ENCODE measurements at places on chromosomes 2 and 18.

DNA sequence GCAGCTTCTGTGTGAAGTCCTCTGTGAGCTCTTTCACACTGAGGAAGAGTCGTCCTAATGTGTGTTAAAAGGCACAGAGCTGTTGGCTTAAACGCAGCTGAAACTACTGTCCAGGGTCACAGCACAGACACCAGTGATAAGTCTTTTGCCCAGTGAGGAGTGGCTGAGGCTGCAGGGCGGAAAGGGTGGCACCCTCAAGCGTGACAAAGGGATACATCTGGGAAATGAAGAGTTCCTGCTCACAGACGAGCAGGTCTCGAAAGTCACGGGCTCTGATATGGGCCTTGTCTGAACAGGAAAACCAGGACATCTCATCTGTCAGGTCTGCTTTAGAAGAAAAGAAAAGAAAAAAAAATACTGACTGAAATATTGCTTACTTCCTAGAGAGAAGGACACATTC lies 36.5 kb downstream of the TGIF1 start:
- DNase-seq = no peak

- DNase-seq = no peak
Observed at GRCh38 chr2:41595240-41595639, 452.6 kb upstream of the PKDCC start.

GRCh38 chr18:57923611-57924010 lies 120.4 kb upstream of the NEDD4L start:
- no peak for DNase-seq

DNA sequence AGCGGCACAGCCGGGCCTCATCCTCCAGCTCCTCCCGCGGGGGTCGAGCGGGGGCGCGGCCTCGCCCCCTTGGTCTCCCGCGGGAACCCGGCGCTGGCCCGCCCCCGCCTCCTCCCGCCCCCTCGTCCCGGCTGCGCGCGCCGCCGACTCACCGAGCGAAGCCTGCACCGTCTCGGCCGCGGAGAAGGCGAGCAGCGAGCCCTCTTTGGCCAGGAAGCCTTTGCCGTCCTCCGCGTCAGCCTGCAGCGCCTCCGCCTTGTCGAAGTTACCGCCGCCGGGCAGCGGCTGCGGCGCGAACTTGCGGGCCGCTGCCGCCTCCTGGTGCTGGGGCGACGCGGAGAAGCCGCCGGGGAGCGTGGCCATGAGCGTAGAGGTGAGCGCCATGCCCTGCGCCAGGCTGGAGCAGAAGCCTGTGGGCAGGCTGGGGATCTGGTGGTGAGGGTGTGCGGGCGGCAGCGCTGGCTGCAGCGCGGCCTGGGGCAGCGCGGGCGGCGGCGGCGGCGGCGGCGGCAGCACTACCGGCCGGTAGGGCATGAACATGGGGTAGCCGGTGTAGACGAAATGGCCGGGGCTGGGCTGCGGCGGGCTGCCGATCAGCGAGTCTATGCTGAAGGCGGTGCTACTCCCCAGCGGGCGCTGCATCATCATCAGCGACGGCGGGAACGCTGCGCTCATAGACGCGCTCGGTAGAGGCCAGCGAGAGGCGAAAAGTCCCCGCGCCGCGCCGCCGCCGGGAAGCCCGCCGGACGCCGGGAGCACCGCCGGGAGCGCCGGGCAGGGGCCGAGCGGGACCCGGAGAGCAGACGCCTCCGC lies 683 bp downstream of the GBX2 start:
- DNase-seq = peak; percentile 35

GRCh38 chr2:217113491-217113890 lies 253.6 kb upstream of the TNP1 start:
- DNase-seq = no peak

DNA sequence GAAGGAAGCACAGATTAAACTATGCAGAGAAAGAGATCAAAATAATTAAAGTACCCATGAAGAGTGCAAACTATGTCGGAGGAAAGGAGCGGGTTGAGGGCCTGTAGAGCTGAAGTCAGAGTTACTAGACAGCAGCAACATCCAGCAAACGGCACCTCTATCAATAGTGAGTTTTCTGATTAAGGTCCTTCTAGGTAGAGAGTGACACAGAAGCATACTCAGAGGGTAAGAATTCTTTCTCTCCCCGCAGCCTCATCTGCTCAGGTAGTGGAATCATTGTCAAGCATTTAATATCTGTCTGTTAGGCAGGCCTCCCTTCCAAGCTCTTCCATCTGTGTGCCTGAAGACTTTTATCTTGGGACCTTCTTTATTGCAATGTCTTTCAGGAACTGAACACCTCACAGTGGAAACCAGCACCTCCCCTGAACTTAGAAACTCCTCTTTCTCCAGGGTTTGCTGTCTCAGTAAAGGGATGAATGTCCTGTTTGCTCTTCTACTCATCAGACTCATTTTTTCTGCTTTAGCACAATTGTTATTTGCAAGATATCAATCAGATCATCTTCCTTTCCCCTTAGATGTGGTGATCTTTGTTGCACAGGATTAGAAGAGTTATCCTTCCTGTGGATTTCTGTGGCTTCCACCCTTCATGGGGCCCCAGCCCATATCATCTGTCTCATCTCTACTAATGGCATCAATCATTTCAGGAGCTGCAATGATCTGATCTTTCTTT lies 28.8 kb downstream of the SP140 start:
- DNase-seq = no peak

Data from AG08395 (cell line).